ENCODE measurements at places on chromosomes 4 and X.

- no peak for DNase-seq
These were observed 113.4 kb upstream of the LIMCH1 start for GRCh38 chr4:41424522-41424921.

DNA sequence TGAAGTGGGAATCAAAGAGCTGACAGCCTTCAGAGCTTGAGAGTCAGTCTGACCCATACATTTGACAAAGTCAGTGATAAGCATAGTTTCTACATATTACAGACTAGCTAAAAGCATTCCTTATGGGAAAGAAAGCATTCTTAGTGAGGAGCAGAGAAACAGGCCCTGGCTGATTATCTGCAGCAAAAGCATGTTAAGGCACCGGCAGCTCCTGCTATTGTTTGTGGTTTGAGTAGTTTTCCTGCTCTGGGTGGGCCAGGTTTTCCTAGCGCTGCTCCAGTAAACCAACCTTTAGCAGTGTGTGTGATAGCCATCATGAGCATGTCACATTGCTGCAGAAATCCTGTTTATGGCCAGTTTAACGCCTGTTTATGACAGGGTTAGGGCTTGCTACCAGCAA is 51.6 kb upstream of the WDR1 start:
- DNase-seq, result no peak

DNA sequence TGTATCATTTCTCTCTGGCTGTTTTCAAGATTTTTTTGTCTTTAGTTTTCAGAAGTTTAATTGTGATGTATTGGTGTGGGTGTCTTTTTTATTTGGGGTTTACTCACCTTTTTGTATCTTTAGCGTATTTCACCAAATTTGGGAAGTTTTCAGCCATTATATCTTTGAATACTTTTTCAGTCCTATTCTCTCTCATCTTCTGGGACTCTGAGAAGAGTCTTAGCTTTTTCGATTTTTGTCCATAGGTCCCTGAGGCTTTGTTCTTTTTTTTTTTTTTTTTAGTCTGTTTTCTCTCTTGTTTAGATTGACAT is 23.8 kb downstream of the KDM6A start:
- DNase-seq, result no peak

GRCh38 chr4:27176400-27176799 is 315.8 kb downstream of the STIM2 start:
- peak; percentile 3 for DNase-seq

- DNase-seq, result no peak
These were observed 206.6 kb downstream of the PTTG2 start for GRCh38 chr4:38166768-38167167.

GRCh38 chr4:119005928-119006460 is 117.3 kb downstream of the SYNPO2 start:
- DNase-seq, result no peak

DNA sequence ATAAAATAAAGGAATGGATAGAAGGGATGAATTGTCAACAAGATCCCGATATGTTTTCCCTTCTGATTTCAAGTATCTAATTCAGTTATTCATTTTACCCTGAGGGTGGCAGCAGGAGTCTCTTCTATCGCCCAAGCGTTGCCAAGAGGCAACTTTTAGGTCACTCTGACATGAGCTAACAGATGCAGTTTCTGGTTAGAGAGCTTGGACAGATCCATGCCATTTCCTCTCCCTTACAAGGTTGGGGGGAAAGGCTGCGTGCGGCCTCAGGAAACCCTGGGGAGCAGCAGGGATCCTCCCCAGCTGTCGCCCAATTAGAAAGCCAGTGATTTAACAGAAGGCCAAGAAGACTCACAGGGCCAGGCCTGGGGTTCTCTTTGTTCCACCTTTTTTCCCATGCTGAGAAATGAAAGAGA is 35.3 kb upstream of the WAS start:
- peak; percentile 4 for DNase-seq

- DNase-seq, result no peak
These were observed 4.1 kb downstream of the PCSK1N start for GRCh38 chrX:48831136-48831908.

- DNase-seq, result no peak
These were observed 40.1 kb upstream of the HMGB3 start for GRCh38 chrX:150942942-150943594.

GRCh38 chr4:25211721-25212120 is 22.1 kb upstream of the PI4K2B start:
- no peak for DNase-seq

- no peak for DNase-seq
These were observed 9.0 kb downstream of the ZNF827 start for GRCh38 chr4:145929415-145930178.

GRCh38 chrX:455199-455598 is 68.5 kb upstream of the PPP2R3B start:
- no peak for DNase-seq
